ENCODE measurements at places on chromosomes 7 and 10. TPM values are rescaled to one million over a fixed set of nuclear protein-coding genes. Genes with fewer than 3 reads are reported as not detected.

The TSPAN14 gene
- total RNA-seq = 34.7 TPM

The AKR1C8 gene
- not detected for total RNA-seq

DNA sequence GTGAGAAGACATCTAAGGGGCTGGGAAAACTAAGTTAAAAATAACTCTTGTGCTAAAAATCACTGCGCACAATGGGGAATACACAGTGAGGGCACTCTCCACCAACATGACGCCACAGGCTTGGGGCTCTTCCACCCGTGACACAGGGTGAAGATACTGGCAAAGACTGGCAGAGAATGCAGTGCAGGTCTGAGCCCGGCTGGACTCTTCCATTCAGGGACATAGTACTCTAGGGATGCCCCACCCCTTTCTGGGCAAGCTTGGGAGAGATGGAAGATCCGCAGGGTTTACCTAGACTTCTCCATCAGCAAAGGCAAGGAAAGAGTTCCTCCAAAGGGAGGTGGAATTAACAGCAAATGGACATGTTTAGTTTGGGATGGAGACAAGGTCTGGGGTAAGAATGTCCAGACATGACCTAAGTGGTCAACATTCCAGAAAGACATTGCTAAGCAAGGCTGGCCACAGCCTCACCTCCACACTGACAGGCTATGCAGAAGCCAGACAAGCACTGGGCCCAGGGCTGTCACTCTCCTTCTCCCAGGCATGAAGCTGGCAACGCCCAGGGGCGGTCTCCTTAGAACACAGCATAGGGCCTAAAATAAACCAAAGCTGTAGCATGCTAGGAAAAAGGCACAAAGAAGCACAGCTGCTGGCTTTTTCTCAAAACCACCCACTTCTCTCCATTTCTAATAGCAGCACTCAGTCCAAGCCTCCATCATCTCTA, 28.1 kb downstream of the XPNPEP1 start:
- DNase-seq = peak; percentile 92

DNA sequence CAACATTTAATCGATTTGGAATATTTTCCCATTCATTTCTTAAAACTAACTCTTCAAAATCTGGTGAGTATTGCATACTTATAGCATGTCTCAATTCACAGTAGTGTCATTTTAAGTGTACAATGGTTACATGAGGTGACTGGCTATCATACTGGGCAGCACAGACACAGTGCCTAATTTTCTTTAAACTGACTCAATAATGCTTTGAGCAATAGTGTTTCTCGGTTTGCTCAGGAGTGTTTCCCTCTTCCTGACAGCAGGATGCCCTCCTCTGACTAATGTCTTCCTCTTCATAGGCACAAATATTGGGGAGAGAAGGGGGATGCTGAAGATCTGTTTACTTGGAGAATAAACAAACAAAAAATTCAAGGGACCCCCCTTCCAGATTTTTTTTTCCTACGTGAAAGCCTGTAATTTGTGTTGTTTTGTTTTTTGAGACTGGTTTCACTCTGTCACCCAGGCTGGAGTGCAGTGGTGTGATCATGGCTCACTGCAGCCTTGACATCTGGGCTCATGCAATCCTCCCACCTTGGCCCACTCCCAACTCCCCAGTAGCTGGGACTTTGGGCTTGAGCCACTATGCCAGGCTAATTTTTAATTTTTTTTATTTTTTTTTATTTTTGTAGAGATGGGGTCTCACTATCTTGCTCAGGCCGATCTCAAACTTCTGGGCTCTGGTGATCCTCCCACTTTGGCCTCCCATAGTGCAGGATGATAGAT, 2.2 kb downstream of the MRC1 start:
- DNase-seq = no peak

The HSPA12A gene
- total RNA-seq = 11.5 TPM
